ENCODE measurements at places on chromosomes 7 and 10.

- no peak for DNase-seq
- no peaks in the 10 kb centered on the region for H3K36me3 ChIP-seq
- no peaks in the 10 kb centered on the region for H3K27me3 ChIP-seq
Observed at GRCh38 chr10:6363511-6363910, 160.8 kb downstream of the PFKFB3 start.

- peaks cover under 1% of the 10 kb centered on the region for H3K36me3 ChIP-seq
- DNase-seq: no peak
- peaks cover 49% of the 10 kb centered on the region for H3K4me1 ChIP-seq
- peak overlapping the region; percentile 98 for H3K27ac ChIP-seq
- peak overlapping the region; percentile 100 for H3K4me3 ChIP-seq
- H3K27me3 ChIP-seq: no peaks in the 10 kb centered on the region
Observed at GRCh38 chr7:143381427-143382125, 431 bp downstream of the ZYX start.

DNA sequence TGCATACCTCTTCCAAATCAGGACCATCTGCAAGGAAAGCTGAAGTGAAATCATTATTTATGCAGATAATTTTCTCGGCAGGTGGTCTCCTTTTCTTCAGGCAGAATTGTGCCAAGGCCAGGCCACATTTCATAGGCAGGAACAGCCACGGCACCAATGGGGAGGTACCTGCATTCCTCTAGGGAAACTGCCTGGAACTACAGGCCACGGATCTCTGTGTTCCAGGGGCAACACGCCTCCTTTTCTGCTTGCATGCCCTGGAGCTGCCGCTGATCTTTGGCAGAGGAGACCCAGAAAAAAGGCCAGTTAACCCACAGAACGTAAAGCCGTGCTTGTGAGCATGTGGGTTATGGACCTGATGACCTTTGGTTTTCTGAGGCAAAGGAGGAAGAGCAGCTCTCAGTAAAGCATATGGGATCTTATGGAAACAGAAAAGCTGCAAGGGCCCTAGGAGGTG lies 111.2 kb upstream of the KIAA1217 start:
- no peak overlapping the region for H3K4me3 ChIP-seq
- no peak overlapping the region for H3K27ac ChIP-seq
- no peaks in the 10 kb centered on the region for H3K27me3 ChIP-seq
- DNase-seq: no peak
- no peaks in the 10 kb centered on the region for H3K36me3 ChIP-seq

- H3K27ac ChIP-seq: no peak overlapping the region
- no peaks in the 10 kb centered on the region for H3K4me1 ChIP-seq
- H3K36me3 ChIP-seq: no peaks in the 10 kb centered on the region
- H3K27me3 ChIP-seq: no peaks in the 10 kb centered on the region
- DNase-seq: no peak
Observed at GRCh38 chr10:107275806-107276205, 111.3 kb upstream of the SORCS1 start.

DNA sequence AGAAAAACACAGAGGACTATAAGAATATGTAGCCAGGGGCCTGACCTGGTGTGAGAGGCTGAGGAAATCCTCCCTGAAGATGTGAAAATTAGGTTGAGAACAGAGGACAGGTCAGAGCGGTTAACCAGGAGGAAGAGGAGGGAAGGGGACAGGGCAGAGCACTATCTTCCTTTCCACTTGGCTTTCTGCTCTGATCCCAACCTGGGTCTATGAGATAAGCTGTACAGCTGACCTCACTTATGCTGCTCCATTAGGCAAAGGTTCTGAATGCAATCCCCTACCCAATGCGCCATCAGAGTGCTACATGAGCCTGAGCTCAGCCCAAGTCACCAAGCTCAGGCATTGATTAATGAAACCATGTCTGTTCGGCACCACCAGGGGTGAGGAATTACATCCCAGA lies 10.5 kb downstream of the LIPA start:
- no peak overlapping the region for H3K4me3 ChIP-seq
- DNase-seq: no peak
- H3K36me3 ChIP-seq: peaks cover 19% of the 10 kb centered on the region
- no peaks in the 10 kb centered on the region for H3K27me3 ChIP-seq
- no peak overlapping the region for H3K27ac ChIP-seq

DNA sequence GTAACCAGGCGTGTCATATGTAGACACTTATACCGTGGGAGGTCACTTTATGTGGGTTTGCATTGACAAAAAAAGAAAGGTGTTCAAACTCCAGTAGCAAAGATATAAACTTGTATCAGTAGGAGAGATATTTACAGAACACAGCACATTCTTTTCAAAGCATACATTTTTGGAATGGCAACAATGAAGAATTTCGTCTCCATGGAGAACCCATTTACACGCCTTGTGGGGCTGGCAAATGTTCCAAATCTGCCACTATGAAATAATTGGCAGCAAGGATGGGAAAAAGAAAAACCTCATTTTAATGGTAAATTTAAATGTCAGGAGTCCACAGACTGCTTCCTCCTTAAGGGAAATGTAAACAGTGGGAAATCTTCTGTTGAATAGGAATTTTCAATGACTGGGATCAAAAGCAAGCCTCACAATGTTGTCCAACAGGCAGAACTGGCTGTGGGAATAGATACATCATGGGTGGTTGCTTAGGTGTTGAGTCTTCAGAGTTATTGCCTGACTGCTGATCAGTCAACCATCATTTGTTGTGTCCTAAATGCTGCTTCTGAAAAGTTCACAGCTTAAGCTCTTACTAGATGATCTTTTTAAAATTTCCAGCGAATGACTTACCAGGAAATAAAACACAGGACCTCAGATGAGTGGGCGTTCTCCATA lies 256.6 kb upstream of the SEMA3C start:
- no peaks in the 10 kb centered on the region for H3K36me3 ChIP-seq
- H3K4me3 ChIP-seq: no peak overlapping the region
- no peak overlapping the region for H3K27ac ChIP-seq
- DNase-seq: no peak

- no peak overlapping the region for H3K27ac ChIP-seq
- no peaks in the 10 kb centered on the region for H3K27me3 ChIP-seq
- no peak for DNase-seq
- H3K36me3 ChIP-seq: peaks cover 33% of the 10 kb centered on the region
Observed at GRCh38 chr10:102603946-102604345, 40.3 kb upstream of the TRIM8 start.

DNA sequence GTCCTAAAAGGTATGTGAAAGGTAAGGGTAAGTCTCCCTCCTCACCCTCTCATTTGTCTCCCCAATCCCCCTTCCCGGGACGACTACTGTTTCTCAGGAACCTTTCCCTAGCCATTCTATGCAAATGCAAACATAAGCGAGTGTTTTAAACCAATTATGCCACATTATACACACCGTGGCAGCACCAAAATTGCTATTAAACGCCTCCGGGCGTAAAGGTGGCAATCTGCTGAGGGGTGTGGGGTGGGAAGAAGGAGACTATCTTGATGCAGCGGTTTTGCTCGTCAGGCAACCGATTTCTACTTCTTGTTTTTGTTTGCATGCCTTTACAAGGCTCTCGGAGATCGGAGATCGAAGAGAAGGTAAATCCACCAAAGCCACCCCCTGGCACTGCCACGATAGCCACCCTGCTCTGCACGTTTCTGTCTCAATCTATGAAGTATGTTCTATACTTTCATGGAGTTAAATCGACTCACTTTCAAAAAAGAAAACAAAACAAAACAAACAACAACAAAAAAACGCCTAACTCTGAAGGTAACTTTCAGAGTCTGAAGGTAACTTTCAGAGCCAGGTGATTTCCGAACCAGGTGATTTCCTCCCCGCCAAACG lies 46.0 kb upstream of the CDK1 start:
- peak; percentile 4 for DNase-seq
- H3K27ac ChIP-seq: peak overlapping the region; percentile 92
- H3K4me1 ChIP-seq: peaks cover 12% of the 10 kb centered on the region
- H3K36me3 ChIP-seq: no peaks in the 10 kb centered on the region
- no peaks in the 10 kb centered on the region for H3K27me3 ChIP-seq

DNA sequence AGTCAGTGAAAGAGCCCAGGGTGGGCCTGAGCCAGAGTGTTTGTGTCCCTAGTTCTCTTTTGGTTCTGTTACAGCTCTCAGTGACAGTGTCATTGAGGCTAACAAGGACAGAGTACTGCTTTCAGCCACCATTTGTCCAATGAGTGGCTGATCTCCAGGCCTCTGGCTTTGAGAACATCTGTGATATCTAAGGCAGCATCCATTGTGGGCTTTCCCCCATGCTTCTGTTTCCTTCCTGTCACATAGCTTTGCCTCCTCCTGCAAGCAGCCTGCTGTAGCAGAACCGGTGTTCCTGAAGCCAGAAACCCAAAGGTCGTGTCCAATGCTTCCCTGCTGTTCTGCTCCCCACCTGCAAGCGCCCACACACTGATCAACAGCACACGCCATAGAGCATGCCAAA lies 68.4 kb downstream of the IKZF1 start:
- H3K4me1 ChIP-seq: peaks cover 57% of the 10 kb centered on the region
- H3K27me3 ChIP-seq: no peaks in the 10 kb centered on the region
- DNase-seq: no peak
- H3K36me3 ChIP-seq: peaks cover 62% of the 10 kb centered on the region
- peak overlapping the region; percentile 52 for H3K27ac ChIP-seq

DNA sequence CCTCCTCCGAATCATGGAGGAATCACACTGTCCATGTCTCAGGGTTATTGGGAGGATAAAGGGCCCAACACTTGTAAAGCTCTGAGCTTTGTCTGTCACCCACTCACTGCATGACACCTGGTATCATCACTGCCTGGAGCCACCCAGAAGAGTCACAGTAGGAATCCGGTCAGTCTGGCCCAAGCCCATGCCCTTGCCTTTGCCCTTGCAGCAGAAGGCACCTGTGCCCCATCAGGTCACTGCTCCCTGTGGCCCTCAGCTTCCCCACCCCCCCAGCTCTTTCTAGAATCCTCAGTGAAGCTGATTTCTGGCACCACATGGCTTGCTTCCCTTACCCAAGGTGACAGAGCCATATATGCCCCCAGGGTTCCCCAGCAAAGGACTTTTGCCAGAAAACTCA lies 14.4 kb downstream of the LDB3 start:
- DNase-seq: no peak
- no peak overlapping the region for H3K4me3 ChIP-seq
- H3K27ac ChIP-seq: no peak overlapping the region
- no peaks in the 10 kb centered on the region for H3K36me3 ChIP-seq

DNA sequence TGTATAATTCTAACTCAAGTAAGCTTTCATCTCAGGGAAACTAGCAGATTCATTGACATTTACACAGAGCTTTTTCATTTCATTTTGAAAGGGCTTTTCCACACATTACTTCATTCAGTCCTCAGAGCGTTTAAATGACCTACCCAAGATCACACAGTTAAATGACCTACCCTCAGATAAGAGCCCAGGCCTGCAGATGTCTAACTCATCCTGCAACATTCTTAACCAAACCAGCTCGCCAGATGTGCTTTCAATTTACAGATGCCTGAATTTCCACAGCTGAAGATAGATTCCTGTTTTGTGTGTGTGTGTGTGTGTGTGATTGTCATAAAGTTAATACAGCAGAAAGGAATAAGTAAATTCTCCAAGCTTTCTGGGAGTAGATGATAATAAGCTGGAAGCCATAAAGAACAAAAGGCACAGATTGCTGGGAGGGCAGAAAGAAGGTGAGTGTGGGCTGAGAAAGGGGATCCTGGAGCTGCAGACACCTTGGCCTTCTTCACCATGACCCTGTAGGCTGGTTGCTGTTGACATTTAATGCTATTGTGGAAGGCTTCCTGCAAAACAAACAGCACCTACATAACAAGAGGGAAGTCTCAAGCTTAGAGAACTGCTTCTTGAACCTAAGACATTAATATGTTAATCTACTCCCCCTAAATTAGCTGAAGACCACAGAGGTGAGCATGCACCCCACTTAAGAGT lies 489.7 kb upstream of the CELF2 start:
- no peaks in the 10 kb centered on the region for H3K27me3 ChIP-seq
- no peaks in the 10 kb centered on the region for H3K36me3 ChIP-seq
- no peak for DNase-seq
- no peaks in the 10 kb centered on the region for H3K4me1 ChIP-seq

- DNase-seq: no peak
- H3K4me3 ChIP-seq: no peak overlapping the region
- no peaks in the 10 kb centered on the region for H3K27me3 ChIP-seq
- no peak overlapping the region for H3K27ac ChIP-seq
- H3K36me3 ChIP-seq: no peaks in the 10 kb centered on the region
Observed at GRCh38 chr10:21315645-21316220, 209.7 kb downstream of the SKIDA1 start.

DNA sequence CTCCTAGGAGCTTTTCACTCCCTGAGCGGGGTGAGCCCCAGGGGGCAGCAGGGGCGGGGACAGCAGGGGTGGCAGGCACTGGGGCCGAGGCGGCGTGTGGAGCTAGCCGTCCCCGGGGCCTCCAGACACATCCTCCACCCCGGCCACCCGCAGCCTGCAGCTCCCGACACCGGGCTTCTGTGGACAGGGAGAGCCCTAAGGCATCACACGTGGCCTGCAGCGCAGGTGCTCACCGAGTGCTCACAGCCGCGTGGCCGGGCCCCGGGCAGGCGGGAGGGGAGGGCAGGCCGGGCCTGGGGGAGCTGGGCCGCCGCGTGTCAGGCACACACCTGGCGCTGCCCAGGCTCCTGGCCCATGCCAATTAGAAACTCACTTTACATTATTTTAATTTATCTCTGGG lies 51.4 kb downstream of the MICALL2 start:
- H3K36me3 ChIP-seq: no peaks in the 10 kb centered on the region
- peaks cover 6% of the 10 kb centered on the region for H3K4me1 ChIP-seq
- no peak overlapping the region for H3K27ac ChIP-seq
- peaks cover 16% of the 10 kb centered on the region for H3K27me3 ChIP-seq
- H3K4me3 ChIP-seq: no peak overlapping the region

- H3K4me3 ChIP-seq: no peak overlapping the region
- no peaks in the 10 kb centered on the region for H3K36me3 ChIP-seq
- H3K27ac ChIP-seq: no peak overlapping the region
- peaks cover 21% of the 10 kb centered on the region for H3K27me3 ChIP-seq
Observed at GRCh38 chr10:46560381-46560780, 3.9 kb upstream of the GPRIN2 start.

GRCh38 chr7:66297579-66297978 lies 92.4 kb downstream of the TPST1 start:
- H3K27me3 ChIP-seq: no peaks in the 10 kb centered on the region
- H3K4me1 ChIP-seq: no peaks in the 10 kb centered on the region
- no peak overlapping the region for H3K4me3 ChIP-seq
- no peaks in the 10 kb centered on the region for H3K36me3 ChIP-seq
- no peak for DNase-seq
- no peak overlapping the region for H3K27ac ChIP-seq

DNA sequence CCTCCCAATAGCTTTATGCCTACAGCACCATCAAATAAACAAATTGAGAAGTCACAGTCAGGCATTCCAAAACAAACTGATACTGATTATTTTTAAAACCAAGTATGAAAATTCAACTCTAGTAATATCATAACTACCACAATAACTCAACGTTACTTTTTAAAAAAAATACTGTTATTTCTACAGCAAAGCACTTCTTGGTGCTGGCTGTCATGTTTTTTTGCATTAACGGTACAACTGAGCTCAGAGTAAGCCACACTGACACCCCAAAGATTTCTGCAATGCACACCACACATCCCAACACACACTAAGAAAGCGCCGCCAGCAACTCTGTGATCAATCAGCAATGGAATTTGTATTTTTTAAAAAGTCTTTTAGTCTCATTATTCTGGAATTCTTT lies 113.6 kb downstream of the RNF32 start:
- H3K36me3 ChIP-seq: peaks cover 3% of the 10 kb centered on the region
- H3K4me3 ChIP-seq: no peak overlapping the region
- no peak overlapping the region for H3K27ac ChIP-seq
- H3K27me3 ChIP-seq: no peaks in the 10 kb centered on the region
